ENCODE measurements at places on chromosomes 3 and 15.
A peak's percentile ranks its signal among the peaks of the same experiment; 100 is the strongest.

DNA sequence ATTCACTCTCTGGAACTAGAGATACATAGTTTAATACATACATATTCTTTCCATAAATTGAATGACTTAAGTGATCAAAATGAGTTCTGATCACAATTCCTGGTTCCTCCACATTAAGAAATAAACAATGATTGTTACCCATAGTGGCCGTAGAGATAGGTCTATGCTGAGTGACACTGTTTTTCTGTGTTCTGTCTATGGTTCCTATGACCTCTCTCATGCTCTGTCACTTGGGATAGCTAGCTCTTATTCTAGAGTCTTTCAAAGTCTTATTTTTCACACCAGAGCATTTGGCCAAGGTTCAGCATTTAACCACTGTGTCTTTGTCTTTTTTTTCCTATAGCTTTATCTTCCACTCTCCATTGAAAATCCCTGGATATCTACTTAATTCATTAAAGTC is 132.4 kb downstream of the GOLGA6L6 start:
- no peak for DNase-seq

DNA sequence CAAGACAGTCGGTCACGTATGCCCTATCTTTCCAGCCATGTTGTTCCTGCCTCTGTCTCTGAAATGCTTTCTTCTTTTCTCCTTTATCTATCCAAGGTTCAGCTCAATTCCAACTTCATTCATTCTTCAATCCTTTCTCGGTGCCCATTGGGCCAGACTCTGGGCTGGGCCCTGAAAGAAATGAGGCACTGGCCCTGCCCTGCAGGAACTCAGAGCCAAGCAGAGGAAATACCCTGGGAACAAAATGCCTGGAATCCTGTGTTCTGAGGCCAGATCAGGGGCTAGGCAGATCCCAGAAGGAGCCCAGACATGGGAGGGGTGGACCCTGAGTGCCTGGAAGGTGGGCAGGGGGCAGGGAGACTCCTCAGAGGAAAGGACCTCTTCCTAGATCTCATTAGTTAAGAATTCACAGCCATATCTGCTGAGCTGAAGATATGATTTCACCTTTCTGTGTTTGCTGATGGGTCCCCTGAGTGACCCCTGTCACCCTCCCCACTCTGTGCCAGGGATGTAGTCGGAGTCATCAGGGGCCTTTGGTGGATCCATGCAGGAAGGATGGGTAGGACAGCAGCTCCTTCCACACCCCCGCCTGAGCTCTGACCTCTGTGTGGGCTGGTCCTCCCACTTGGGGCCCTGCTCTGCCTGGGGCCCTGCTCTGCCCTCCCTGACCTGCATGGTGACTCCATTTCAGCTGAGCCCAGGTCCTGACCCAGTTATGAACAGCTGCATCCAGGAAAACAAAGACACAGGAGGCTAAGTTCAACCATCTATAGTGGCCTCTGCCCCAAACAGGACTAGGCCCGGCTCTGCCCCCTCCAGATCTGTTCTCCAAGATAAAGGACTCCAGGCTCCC is 5.3 kb upstream of the DAPK2 start:
- no peak for DNase-seq

DNA sequence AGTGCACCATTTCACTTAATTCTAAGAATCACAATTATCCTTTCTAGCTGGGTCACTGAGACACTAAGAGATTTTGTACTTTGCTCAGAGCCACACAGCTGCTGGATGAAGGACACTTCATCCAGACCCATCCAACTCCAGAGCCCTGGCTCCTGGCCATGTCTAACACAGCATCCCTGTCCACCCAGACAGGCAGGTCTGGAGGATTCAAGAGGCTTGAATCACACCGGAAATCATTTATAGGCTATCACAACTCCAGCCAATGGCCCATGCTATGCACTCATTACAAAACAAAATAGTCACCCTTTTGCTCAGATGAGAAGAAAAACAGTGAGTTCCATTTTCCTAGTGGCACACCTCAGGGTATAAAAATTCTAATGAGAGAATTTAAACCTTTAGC is 198.2 kb upstream of the LMCD1 start:
- DNase-seq = no peak

DNA sequence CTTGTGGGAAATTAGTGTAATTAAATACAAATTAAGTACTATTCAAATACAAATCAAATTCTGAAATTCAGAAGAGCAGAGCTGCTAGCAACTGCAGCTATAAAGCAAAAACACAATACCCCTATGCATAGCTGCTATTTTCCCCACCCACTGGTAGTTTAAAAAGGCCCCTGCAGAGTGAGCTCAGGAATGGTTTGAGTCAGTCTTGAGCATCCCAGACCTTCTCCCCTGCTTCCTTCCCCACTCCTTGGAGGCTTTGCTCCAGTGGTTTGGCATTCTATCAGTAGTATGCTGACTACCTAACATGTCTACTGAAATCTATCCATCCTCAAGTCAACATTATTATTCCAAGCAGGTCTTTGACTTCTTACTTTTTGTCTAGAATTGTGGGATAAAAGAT is 53.0 kb downstream of the EFHB start:
- no peak for DNase-seq

GRCh38 chr15:90482124-90483011 is 47.4 kb upstream of the CRTC3 start:
- peak; percentile 38 for DNase-seq

Data from nucleus accumbens (tissue), 56 donors.